ENCODE measurements at places on chromosomes 6 and 20.

DNA sequence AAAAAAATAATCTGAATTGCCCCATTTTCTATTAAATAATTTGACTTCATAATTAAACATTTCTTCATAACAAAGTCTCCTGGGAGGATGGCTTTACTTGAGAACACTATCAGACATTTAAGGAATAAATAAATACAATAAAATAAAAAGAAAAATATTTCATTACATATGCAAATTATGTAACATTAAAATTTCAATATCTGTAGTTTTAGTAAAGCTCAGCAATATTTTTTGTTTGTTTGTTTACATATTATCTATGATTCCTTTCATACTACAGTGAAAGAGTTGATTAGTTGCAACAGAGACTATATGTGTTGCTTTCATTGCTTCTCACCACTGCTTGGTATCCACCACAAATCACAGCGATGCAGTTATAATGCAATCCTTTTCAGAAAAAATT is 474.9 kb upstream of the GJE1 start:
- DNase-seq: no peak

GRCh38 chr20:1209447-1210387 is 6.5 kb downstream of the C20orf202 start:
- no peak for DNase-seq

GRCh38 chr6:83536647-83537589 is 24.6 kb downstream of the PRSS35 start:
- no peak for DNase-seq

DNA sequence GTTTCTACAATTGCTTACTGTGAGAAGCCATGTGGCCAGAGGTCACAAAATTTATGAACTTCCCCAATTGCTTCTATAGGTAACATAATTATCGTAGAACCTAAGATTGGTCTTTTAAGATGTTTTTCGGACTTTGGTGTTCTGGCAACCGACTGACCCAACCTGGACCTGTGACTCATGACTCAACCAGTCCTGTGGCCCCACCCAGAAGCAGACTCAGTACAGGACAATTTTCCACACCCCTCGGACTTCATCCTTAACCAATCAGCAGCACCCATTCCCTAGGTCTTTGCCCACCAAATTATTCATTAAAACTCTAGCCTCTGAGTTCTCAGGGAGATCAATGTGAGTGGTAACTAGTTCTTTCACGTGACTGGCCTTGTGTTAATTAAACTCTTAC is 26.4 kb upstream of the AKAP12 start:
- no peak for DNase-seq

- DNase-seq: no peak
Measured at GRCh38 chr6:42411406-42411805, 40.3 kb downstream of the TRERF1 start.

- DNase-seq: no peak
Measured at GRCh38 chr6:15330174-15330944, 84.5 kb downstream of the JARID2 start.

DNA sequence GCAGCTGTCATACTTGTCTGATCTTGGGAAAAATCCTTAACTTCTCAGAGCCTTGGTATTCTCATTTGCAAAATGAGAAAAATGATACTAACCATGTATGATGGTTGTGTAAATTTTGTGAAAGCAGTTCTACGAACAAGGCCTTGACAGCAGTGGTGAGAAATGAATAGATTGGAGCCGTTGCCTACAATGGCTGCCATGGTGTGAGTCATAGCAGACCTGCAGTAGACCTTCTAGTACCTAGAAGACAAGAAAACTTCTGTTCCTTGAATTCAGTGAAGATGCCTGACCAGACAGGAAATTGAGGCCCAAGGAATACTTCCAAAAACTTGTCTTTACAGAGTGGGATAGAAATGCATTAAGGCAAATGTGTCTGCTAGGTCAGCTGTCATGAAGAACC is 338.9 kb downstream of the QKI start:
- DNase-seq: no peak

GRCh38 chr6:136757150-136757549 is 35.1 kb downstream of the MAP3K5 start:
- no peak for DNase-seq

GRCh38 chr6:162222521-162222920 is 505.0 kb downstream of the PRKN start:
- no peak for DNase-seq

- DNase-seq: no peak
Measured at GRCh38 chr6:30075790-30076732, 492 bp upstream of the RNF39 start.

DNA sequence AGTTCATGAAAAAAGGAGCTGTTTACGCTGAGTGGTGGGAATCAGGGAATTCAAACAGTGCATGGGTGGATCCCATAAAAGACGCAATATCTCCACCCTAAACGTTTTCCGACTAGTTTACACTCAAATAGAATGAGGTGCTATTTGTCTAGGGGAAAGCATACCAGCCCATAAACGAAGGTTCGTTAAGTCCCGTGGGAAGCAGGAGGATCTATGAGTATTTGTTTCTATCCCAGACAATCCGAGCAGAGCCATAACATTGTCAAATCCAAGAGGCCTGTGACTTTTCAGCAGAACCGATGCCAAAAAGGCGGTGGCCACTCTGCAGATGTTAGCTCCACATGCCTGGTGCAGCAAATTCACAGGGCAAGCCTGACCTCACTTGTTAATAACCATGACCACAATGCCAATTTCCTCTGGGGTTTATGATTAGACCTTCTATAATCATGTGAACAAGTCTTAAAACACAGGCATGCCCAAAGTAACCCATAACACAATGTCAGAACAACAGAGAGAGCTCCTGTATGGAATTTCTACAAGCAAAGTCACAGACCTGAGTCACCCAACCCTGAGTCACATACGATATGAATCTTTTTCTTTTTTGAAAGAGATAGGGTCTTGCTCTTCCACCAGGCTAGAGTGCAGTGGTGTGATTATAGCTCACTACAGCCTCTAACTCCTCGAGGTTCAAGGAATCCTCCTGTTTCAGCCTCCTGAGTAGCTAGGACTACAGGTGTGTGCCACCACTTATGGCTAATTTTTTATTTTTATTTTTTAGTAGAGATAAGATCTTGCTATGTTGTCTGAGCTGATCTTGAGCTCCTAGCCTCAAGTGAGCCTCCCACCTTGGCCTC is 123.3 kb downstream of the KIF13A start:
- no peak for DNase-seq

DNA sequence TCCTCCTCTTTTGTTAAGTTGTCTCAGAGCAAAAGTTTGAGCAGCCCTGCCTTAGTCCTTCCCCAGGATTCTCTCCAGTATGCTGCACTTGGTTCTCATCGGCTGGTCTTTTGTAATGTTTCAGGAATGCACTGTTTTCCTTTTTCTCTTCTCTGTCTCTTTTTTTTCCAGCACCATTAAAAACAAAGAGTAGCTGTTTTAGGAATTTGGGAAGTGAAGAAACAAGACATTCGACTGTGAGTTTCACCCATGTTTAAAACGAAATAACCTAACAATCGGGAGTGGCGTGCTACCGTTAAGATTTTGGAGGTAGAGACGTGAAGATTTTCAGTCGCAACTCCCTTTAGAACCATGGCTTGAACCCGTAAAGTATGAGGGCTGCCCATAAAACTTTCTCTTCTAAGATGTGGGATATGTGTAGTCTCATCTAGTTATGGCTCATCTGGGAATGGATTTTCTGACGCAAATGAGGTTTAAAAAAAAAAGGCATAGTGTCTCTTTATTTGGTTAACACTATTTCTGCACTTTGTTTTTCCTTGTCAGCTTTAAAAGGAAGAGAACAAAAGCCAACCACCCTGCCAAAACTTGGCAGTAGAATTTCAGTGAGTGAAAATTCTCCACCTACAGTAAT is 35.9 kb upstream of the RAB23 start:
- no peak for DNase-seq

DNA sequence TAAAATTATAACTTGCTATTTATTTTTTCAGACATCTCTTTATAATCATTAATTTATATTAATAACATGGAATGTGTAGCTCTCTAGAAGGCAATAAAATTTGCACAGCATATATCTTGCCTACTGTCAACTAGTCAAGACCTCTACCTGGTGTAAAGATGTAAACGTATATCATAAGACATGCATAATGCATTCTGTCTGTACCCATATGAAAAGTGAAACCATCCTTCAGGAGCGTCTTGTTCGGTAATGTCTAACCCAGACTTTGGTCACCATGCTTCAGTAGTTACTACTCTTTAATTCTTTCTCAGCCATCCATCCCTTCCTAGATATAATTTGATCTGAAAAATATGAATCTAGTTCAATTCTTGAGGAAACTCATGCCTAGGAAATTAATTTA is 21.0 kb downstream of the CEP43 start:
- DNase-seq: no peak

GRCh38 chr20:59452856-59453255 is 151.5 kb upstream of the PHACTR3 start:
- no peak for DNase-seq

- no peak for DNase-seq
Measured at GRCh38 chr6:3414327-3415081, 42.3 kb downstream of the SLC22A23 start.

DNA sequence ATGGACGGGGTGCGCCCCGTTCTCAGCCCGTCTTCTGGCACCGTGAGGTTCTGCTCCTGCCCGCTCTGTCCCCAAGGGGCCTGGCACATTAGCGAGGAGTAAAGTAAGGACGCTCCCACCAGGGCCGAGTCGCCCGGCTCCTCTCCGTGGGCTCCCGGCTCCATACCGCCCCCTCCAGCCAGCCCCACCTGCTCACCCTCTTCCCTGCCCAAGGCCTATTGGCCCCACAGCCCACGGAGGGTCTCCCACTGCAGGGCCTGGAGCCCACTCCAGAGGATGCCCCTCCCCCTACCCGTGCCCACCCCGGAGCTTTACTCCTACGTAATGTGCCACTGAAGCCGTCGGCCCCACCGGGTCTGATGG is 47.5 kb upstream of the CHRNA4 start:
- no peak for DNase-seq

DNA sequence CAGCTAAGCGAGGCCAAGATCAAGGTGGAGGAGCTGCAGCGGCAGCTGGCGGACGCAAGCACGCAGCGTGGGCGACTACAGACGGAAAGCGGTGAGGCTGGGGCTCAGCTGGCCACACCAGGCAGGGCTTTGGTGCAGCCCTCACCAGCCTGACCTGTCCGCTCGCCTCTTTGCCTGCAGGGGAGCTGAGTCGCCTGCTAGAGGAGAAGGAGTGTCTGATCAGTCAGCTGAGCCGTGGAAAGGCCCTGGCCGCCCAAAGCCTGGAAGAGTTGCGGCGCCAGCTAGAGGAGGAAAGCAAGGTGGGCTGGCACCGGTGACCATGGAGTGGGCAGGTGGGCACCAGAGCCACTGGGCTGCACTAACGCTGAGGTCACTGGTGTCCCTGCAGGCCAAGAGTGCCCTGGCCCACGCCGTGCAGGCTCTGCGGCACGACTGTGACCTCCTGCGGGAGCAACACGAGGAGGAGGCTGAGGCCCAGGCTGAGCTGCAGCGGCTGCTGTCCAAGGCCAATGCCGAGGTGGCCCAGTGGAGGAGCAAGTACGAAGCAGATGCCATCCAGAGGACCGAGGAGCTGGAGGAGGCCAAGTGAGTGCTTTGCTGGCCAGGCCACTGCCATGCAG is 42.8 kb downstream of the MYH7B start:
- no peak for DNase-seq

DNA sequence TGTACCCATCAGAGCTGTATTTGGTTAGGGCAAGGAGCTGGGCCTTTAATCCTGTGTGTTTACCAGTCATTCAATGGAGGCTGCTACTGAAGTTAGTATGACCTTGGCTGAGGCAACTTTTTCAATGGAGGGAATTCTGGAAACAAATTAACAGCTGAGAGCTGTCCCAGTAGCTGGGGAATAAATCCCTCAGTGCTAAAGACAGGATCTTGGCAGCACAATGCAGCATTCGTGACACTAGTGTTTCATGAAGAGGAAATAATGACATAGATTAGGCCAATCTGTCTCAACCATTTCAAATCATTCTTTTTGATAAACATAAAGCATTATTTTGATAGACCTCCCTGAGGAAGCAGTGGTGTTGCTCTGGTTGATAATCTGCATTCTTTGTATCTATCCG is 42.9 kb downstream of the GRM1 start:
- no peak for DNase-seq

GRCh38 chr20:64142590-64142989 is 21.7 kb upstream of the MYT1 start:
- no peak for DNase-seq

- no peak for DNase-seq
Measured at GRCh38 chr6:8914700-8915099, 479.4 kb upstream of the SLC35B3 start.

DNA sequence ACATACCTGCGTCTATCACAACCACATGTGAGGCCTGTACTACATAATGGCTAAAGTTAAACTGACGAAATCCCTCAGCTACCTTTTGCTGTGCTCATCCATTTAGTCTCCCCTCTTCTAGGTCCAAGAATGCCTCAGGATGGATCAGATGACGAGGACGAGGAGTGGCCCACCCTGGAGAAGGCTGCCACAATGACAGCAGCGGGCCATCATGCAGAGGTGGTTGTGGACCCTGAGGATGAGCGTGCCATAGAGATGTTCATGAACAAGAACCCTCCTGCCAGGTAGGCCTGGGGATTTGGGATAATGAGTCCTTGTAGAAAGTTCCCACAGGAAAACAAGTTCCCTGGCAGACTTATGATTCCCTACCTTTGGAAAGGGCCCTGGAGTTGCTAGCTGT is 6.0 kb downstream of the BYSL start:
- DNase-seq: no peak

GRCh38 chr20:8829256-8829655 is 239.6 kb upstream of the PLCB4 start:
- no peak for DNase-seq

- DNase-seq: no peak
Measured at GRCh38 chr6:6803180-6803977, 214.9 kb downstream of the LY86 start.

DNA sequence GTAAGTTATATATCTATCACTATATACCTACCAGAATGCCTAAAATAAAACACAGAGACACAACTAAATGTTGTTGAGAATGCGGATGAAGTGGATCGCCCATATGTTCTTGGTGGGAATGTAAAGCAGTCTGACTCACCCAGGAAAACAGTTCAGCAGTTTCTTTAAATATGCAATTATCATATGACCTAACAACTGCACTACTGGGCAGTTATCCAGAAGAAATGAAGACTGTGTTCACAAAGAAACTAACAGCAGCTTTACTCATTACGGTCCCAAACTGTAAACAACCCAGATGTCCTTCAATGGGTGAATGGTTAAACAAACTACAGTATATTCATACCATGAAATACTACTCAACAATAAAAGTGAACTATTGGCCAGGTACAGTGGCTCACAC is 14.3 kb upstream of the ZC3H12D start:
- DNase-seq: no peak

- DNase-seq: no peak
Measured at GRCh38 chr6:69881322-69882151, 15.2 kb downstream of the COL19A1 start.

DNA sequence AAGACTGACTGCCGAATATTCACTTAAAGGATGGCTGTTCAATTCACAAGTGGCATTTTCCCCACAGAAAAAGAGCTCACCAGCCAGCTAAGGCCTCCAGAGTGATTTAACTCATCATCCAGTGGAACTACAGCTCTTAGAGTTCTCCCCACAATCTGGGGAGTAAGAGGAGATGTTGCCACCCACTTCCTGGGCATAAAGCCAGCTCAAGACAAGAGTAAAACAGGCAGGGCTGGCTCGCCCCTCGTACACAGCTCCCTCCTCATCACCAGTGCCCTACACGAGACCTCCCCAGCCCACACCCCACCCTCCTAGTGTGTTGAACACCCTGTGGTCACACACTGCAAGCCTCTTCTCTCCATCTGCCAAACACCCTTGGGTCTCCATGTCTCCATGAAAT is 47.2 kb upstream of the IPCEF1 start:
- DNase-seq: no peak

- DNase-seq: no peak
Measured at GRCh38 chr20:60306551-60306950, 348.3 kb downstream of the CDH26 start.

GRCh38 chr6:13001927-13002326 is 285.4 kb downstream of the PHACTR1 start:
- DNase-seq: no peak
